Left renal cortex interstitium (tissue), 4 donors: ENCODE measurements at places on chromosomes 6 and 20.

DNA sequence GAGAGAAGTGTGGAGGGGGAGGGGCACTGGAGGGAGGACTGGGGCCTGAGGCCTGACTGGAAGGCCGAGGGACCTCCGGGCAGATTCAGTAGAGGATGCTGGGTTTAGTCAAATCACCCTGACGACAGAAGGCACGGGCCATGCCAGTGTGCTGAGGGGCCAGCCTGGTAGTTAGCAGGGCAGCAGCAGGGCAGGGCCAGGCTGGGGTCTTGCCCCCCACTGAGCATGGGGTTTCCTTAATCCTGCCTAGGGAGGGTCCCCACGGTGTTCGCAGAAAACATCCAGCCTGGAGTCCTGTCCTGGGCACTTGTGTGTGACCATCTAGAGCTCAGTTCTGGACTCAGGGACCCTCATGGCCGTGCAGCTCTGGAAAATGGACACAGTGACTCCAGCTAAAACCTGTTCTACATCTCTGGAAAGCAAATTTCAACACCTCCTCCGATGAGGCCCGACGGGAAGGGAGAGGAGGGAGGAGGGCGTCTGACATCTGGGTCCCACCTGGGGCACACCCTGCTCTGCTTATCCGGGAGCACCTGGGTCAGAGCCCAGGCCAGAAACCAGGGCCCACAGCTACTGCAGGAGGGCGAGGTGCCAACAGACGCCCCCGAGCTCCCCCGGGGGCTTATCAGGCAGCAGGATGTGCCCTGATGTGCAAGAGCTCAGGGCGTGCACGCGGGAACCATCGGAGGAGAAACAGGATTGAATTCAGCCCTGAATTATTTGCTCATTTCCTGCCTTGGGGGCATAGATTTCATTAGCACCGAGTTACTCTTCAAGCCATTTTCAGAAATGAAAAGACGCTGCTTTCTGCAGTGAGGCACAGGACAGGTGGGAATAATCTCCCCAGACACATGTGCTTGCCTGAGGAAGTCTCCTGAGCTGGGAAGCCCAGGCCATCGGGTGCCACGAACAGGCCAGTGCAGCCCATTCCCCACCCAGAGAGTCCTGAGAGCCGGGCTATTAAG is 78.0 kb upstream of the MPC1 start:
- DNase-seq, result no peak

DNA sequence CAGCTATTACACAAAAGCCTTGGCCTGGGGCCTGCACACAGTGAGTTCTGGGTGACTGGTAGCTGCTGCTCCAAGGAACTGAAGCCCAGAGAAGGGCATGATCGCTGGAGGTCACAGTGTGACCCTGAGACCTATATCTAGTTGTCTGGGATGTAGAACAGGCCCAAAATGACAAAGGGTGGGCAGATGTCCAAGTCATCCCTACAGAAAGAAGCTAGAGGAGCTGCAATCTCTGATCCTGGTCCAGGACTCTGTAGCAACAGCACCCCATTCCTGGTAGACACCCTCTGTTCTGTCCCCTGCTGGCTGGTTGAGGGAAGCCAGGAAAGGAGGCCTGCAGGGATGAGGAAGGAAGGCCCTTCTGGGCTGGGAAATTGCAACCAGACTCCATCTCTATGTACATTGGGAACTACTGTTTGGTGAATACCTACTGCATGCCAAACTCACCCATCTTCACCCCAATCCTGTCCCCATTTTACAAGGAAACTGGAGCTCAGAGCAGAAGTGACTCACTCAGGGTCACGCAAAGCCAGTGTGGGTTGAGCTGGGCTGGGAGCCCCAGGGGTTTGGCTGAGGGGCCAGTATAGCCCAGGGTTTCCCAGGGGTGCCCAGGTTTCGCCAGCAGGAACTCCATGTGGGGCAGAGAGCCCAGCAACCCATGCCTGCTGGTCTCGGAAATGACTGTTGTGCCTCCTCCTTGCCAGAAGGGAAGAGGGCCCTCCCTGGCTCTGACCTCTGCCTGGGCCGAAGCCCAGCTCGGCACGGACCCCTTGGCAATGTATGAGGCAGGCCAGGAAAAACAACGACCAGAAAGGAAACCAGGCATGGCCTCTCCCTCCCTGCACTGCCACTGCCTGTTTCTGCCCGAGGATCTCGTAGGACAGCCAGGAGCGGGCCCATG is 44.9 kb upstream of the TLDC2 start:
- no peak for DNase-seq

- DNase-seq, result no peak
Measured at GRCh38 chr6:117947234-117947633, 40.2 kb downstream of the SLC35F1 start.

DNA sequence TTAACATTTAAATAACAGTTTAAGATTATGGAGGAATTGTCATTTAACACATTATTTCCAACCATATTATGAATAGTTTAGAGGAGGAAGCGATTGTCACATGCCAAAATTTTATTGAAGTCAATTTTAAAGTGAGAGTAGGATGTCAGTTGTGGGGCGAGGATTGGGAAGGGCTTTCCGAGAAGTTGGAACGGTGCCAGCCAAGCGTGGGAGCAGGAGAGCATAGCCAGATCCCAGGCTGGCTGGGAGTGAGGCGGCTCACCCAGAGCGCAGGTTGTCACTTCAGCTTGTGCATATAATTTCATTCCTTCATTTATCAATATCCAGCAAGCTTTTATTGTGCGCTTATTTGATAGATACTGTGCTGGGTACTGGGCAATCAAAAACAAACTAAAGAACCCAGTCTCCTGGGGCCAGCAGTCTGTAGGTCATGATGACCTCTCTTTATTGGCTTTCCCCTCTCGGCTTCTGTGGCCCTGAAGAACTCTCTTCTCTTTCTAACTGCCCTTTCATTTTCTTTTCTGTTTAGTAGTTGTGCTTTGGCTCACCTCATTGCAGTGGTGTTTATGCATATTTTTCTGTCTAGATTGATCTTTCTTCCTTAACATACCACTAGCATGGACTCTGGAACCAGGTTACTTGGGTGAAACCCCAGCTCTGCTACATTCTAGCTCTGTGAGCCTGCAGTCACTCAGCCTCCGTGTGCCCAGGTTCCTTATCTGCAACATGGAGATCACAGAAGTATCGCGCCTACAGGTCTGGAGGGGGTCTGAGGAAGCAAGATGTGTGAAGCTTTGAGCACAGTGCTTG is 6.4 kb downstream of the CEP43 start:
- no peak for DNase-seq

GRCh38 chr20:18822832-18823231 is 9.2 kb downstream of the SCP2D1 start:
- no peak for DNase-seq
